PC-9 (cell line): ENCODE measurements at places on chromosomes 6 and 20. TPM values are rescaled to one million over a fixed set of nuclear protein-coding genes. Genes with fewer than 3 reads are reported as not detected.

DNA sequence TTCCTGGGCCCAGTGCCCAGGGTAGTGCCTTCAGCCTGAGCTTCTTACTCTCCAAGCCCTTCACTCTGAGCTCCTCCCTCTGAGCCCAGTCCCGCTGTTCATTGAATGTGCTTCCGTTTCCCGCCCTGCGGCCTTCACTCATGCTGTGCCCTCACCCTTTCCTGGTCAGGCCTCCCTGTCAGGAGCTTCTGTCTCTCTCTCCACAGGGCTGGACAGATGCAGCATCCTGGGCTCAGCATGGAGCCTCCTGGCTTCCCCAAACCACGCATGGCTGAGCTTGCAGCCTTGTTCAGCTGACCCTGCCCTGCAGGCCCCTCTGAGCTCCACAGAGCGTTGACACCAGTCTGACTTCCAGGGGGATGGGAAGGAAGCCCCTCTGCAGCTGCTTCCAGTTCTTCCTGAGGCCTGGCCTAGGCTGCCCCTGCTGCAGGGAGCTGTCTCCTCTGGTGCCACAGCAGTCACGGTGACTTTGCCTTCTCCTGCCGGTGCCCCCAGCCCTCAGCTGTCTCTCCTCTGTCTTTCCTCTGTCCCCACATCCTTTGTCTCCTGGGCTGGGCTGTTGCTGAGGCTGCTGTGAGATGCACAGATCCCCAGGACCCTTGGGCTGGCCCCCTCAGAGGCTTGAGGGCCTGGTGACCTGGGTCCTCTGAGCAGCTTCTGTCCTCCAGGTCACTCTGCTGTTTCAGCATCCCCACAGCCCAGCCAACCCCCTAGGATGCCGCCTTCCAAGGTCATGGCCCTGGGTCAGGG lies 7.9 kb upstream of the MYT1 start:
- no peak for DNase-seq
- H3K4me1 ChIP-seq, result peaks cover 19% of the 10 kb centered on the region; the same call in 1 of the 2 replicates
- H3K36me3 ChIP-seq, result no peaks in the 10 kb centered on the region
- no peak overlapping the region for H3K27ac ChIP-seq

GRCh38 chr6:44850312-44850711 lies 462.8 kb downstream of the CDC5L start:
- DNase-seq, result no peak
- no peaks in the 10 kb centered on the region for H3K27me3 ChIP-seq
- no peak overlapping the region for H3K27ac ChIP-seq
- H3K4me3 ChIP-seq, result no peak overlapping the region
- H3K4me1 ChIP-seq, result no peaks in the 10 kb centered on the region

DNA sequence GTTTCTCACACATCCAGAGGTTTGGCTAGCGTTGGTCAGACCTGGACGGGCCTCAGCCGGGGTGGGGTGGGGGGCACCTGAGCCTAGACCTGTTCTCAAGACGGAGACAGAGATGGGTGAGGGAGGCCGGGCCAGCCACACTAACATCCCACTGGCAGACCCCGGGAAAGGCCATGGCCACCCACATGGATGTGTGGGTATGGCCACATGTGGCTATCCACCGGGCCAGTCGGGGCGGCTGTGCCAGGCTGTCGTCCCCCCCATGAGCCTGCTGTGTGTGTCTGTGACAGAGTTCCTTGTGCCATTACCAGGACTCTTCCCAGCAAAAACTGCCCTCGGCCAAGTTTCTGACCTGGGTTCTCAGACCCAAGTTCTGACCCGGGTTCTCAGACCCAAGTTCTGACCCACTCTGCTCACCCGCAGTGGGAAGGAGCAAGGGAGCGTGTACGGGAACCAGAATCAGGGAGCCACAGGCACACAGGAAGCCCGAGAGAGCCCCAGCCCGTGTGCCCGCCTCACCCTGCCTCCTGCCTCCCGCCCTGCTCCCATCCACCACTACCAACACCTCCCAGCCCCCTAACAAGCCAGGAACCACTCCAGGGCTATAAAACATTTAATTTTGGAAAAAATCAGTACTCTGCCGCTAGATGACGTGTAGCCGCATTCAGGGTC lies 255.5 kb downstream of the TAF4 start:
- no peak for DNase-seq
- H3K27ac ChIP-seq, result no peak overlapping the region
- H3K4me3 ChIP-seq, result no peak overlapping the region
- peaks cover 99% of the 10 kb centered on the region for H3K27me3 ChIP-seq

- no peaks in the 10 kb centered on the region for H3K27me3 ChIP-seq
- DNase-seq, result no peak
- H3K4me3 ChIP-seq, result no peak overlapping the region
- no peak overlapping the region for H3K27ac ChIP-seq
- peaks cover 26% of the 10 kb centered on the region for H3K4me1 ChIP-seq
- no peaks in the 10 kb centered on the region for H3K36me3 ChIP-seq
Measured at GRCh38 chr6:21804941-21805610, 211.5 kb downstream of the SOX4 start.

DNA sequence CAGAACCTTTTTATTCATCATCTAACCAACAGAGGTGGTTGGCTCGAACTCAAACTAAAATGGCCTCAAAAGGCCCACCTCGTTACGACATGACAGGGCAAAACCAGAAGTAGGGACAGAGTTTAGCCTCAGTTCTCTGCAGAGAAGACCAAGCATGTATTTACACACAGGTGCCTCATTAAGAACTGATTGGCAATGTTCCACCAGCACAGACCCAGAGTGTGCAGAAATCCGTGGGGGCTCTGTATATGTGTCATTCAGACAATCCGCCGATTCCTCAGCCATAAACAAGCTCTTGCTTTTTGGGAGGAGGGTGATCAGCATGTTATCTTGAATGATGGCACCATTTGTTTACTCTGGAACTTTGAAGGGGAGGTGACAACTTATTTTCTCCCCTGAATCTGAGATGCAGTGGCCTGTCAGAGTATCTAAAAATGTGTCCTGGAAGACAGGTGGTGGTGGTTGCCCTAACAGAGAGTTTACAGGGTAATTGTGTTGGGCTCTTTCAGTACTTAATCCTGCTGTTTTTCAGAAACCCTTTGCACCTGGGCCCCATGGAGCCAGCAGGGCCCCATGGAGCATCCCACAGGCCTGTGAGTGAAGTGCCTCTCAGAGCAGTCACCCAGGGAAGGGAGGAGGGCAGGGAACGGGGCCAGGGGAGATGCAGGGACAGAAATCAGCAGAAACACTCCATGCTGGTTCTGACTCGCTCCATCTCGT lies 29.1 kb upstream of the C20orf203 start:
- DNase-seq, result no peak
- H3K4me3 ChIP-seq, result no peak overlapping the region
- H3K27ac ChIP-seq, result no peak overlapping the region
- H3K4me1 ChIP-seq, result no peaks in the 10 kb centered on the region
- no peaks in the 10 kb centered on the region for H3K27me3 ChIP-seq

DNA sequence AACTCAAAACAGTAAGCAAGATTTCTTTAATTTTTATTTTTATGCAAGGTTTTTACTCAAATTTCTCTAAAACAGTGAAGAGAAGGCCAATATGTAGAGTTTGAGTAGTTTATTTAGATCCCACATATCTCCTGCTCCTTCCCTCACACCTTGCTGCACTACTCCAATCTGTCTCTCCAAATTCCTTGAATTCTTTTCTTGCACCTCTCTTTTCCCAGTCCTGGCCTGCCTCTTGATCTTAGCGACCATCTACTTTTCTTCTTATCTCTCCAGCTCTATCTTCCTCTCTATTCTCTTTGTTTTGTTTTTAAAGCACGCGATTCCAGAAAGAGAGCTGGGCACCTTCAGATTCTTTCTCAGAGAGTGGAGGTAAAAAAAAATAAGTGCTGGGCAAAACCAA lies 86.7 kb upstream of the KCNQ5 start:
- no peaks in the 10 kb centered on the region for H3K4me1 ChIP-seq
- no peaks in the 10 kb centered on the region for H3K27me3 ChIP-seq
- H3K36me3 ChIP-seq, result no peaks in the 10 kb centered on the region
- no peak overlapping the region for H3K27ac ChIP-seq

DNA sequence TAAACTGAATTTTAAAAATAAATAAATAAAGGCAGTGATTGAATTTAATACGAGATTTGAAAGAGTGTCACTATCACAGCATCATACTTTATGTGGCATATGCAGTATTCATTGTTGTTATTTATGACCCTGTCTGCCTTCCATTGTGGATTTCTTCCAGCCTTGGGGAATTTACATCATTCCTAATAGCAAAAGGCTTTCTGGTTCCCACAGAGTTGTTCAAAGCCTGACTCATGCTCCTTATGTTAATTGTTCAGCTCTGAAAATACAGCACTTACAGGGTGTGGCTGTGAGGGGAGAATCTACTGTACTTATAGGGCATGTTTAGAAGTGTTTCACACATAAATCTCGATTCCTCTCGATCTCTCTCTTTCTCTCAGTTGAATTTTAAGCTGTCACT lies 54.4 kb downstream of the JAG1 start:
- peak; percentile 64 for DNase-seq
- peak overlapping the region; percentile 81 for H3K27ac ChIP-seq
- peaks cover 11% of the 10 kb centered on the region for H3K4me1 ChIP-seq
- no peaks in the 10 kb centered on the region for H3K36me3 ChIP-seq
- H3K4me3 ChIP-seq, result no peak overlapping the region

DNA sequence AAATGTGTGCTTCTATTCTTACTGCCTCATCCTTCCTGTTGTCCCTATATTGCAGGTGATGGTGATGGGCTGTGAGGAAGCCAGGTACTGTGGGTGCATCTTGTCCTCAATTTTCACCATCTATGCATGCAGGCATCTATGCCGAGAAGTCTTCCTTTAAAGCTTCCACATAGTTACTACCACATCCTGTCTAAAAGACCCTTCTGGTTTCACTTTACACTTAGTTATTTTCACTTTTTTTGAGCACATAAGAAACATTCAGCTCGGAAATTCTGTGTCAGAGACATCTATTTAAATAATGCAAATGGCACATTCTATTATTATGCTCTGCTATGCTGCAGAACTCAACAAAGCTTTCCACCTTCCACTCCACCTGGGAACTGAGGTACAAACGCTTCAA lies 28.2 kb upstream of the FABP7 start:
- no peaks in the 10 kb centered on the region for H3K36me3 ChIP-seq
- H3K27me3 ChIP-seq, result no peaks in the 10 kb centered on the region
- no peak overlapping the region for H3K27ac ChIP-seq

DNA sequence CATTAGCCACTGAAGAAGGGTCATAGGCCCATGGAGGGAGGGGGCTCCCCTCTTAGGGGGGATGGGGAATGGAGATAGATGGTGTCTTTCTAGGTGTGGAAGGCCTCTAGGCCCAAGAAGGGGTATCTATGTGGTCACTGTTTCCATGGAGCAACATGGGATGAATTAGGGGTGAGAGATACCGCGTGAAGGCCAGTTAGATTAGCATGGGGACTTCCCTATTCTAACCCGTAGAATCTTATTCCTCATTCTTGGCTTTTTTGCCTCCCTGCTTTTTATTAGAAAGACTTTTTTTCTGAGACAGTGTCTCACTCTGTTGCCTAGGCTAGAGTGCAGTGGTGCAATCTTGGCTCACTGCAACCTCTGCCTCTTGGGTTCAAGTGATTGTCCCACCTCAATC lies 3.2 kb downstream of the RAB44 start:
- H3K4me3 ChIP-seq, result no peak overlapping the region
- H3K4me1 ChIP-seq, result peaks cover 12% of the 10 kb centered on the region
- no peaks in the 10 kb centered on the region for H3K36me3 ChIP-seq
- no peak overlapping the region for H3K27ac ChIP-seq
- no peak for DNase-seq

DNA sequence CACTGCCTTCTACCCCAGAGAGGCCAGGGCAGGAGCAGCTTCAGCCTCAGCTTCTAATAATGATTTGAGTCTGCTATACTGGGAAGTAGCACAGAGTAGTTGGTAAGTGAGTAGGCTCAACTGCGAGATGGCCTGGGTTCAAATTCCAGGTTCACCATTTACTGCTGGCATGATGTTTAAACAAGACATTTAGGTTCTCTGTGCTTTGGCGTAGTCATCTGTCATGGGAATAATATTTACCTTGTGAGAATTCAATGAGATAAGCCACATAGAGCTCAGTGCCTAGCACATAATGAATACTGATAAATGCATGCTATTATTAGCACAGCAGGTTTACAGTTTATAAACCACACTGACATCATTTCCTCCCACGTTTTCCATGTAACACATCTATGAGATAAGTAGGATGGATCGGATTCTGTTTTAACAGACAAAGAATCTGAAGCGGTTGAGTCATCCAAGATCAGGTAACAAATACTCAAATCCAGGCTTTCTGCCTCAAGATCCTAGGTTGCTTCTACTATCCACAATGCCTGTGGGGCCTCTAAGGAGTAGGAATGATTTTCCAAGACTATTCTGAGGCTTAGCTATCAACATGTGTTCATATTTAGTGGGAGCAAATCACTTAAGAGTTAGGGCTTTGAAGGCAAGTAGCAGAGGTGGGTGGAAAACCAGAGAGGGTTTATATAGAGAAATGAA lies 72.9 kb upstream of the DTNBP1 start:
- H3K36me3 ChIP-seq, result no peaks in the 10 kb centered on the region
- H3K27ac ChIP-seq, result no peak overlapping the region
- H3K4me1 ChIP-seq, result no peaks in the 10 kb centered on the region
- no peak overlapping the region for H3K4me3 ChIP-seq
- H3K27me3 ChIP-seq, result peaks cover 54% of the 10 kb centered on the region
- DNase-seq, result no peak

- H3K4me3 ChIP-seq, result no peak overlapping the region
- no peaks in the 10 kb centered on the region for H3K4me1 ChIP-seq
Measured at GRCh38 chr6:162090734-162091133, 636.8 kb downstream of the PRKN start.

- DNase-seq, result no peak
- no peaks in the 10 kb centered on the region for H3K4me1 ChIP-seq
- H3K27ac ChIP-seq, result no peak overlapping the region
- H3K4me3 ChIP-seq, result no peak overlapping the region
- no peaks in the 10 kb centered on the region for H3K27me3 ChIP-seq
Measured at GRCh38 chr20:56893226-56893917, 264.3 kb downstream of the TFAP2C start.

GRCh38 chr6:161743509-161744178 lies 469.8 kb upstream of the AGPAT4 start:
- no peak overlapping the region for H3K4me3 ChIP-seq
- no peak overlapping the region for H3K27ac ChIP-seq
- no peaks in the 10 kb centered on the region for H3K36me3 ChIP-seq
- 0 out of 2 replicates have a peak, but pooled peaks cover 4% of the 10 kb centered on the region for H3K27me3 ChIP-seq
- DNase-seq, result no peak

SOX12 gene
- 49.5 and 57.1 TPM in 2 replicates for total RNA-seq

RIMS1 gene
- 0.10 TPM in 1 of 2 replicates, not detected in the other for total RNA-seq

NKAPL gene
- not detected in 2 replicates for total RNA-seq

CDYL gene
- total RNA-seq, result 52.7 and 60.8 TPM in 2 replicates

VSX1 gene
- total RNA-seq, result 0.65 and 1.5 TPM in 2 replicates

TRAM2 gene
- total RNA-seq, result 28.1 and 40.9 TPM in 2 replicates

PLA2G7 gene
- 0.68 and 0.98 TPM in 2 replicates for total RNA-seq

TREML1 gene
- total RNA-seq, result not detected in 2 replicates

PRDM1 gene
- total RNA-seq, result 1.4 and 2.6 TPM in 2 replicates
